ENCODE measurements at places on chromosomes 7 and 10.

GRCh38 chr7:77827999-77828398 is 29.4 kb downstream of the PHTF2 start:
- DNase-seq: peak; percentile 48

- DNase-seq: no peak
Measured at GRCh38 chr10:8116474-8116873, 62.0 kb downstream of the GATA3 start.

DNA sequence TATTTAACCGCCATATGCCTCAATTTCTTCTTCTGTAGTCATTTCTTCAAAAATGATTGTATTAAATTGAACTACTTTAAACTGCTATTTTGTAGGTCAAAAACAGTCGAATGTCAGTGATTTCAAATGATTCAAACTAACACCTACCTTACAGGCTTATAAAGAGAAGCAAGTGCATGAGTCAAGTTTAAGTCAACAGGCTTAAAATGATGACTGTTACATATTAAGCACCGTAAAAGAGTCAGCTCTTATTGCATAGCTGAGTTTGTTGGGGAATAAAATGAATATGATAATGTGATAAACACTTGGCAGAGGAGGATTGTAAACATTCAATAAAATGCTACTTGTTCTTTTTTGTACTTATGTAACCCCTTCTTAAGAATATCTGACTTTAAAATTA is 90.1 kb upstream of the ANKRD1 start:
- DNase-seq: peak; percentile 51

DNA sequence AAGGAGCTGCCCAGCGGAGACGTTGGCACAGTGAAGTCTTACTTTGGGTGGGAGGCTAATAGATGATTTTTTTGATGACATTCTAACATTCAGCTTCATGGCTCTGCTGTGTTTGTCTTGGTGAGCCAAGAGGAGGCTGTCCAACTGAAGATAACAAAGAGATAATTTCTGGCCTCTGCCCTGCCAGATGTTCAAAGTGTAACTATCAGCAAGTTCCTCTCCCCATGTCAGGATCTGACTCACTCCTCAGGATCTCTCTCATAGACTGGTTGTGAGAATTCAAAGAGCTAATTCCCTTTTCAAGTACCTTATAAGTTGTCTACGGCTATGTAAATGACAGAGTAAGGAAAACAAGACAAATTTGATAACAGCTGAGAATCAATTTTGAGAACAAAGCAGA is 1340.9 kb downstream of the XPNPEP1 start:
- no peak for DNase-seq

DNA sequence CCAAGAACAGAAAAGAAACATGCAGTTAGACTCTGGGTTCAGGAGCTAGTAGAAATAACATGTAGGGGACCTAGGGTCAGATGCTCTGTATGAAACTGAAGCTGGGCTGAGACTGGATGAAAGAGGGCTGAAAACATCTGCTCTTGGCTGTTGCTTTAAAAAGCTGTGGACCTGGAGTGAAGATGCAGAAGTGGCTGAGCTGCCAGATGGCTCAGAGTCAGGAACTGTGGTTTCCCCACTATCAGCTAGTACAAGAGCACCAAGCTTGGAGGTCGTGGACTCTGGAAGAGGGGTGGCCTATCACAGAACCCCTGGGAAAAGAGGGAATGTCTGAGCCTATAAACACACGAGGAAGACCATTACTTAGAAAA is 5.9 kb downstream of the ADK start:
- no peak for DNase-seq

DNA sequence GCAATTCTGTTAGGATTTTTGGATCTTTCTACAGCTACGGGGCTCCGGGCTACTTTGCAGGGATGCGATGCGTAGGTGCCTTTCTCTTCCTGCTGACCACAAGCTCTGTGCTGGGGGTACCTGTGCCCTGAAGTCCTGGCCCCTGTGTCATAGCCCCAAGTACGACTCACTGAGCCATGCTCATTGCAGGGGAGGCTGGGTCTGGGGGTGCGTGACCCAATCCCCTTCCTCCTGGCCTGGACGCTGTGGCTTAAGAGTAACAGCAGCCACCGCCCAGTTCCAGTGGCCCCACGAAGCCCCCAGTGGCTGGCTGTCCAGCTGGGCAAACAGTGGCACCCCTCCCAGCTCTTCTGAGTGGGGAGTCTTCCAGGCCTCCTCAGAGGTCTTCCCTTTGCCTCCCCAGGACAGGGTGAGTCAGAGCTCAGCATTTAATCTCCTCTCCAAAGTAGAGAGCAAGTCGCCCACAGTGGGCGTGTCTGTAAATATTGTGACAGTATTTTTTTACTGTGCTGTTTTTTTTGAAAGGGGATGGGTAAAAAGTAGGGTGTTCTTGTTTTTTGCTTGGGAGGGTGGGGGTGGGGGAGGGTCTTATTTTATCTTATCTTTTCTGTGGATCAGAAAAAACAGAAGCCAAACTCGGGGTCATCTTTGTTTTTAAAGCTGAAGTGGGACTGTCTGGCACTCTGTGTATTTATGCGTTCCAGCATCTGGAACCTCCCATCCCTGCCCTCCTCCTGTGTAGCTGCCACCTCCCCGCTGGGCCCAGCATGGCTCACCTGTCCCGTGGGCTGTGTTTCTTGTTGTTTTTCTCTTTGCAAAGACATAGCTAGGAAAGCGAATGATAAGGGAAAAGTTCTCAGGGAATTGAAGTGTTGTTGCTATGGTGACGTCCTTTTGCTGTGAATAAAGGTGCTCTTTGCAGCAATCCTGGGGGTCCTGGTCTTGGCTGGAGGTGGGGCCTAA is 8.2 kb downstream of the LFNG start:
- DNase-seq: peak; percentile 61

GRCh38 chr10:89643431-89643811 is 1.6 kb downstream of the PANK1 start:
- no peak for DNase-seq

DNA sequence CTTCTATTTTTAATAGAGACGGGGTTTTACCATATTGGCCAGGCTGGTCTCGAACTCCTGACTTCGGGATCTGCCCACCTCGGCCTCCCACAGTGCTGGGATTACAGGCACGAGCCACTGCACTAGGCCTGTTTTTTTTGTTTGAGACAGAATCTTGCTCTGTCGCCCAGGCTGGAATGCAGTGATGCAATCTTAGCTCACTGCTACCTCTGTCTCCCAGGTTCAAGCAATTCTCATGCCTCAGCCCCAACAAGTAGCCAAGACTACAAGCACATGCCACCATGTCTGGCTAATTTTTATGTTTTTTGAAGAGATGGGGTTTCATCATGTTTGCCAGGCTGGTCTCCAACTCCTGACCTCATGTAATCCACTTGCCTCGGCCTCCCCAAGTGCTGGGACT is 73.7 kb downstream of the TYW1B start:
- DNase-seq: peak; percentile 34

GRCh38 chr10:2968401-2969058 is 98.8 kb upstream of the PFKP start:
- DNase-seq: no peak

- no peak for DNase-seq
Measured at GRCh38 chr10:133075346-133076137, 12.2 kb upstream of the ADGRA1 start.

DNA sequence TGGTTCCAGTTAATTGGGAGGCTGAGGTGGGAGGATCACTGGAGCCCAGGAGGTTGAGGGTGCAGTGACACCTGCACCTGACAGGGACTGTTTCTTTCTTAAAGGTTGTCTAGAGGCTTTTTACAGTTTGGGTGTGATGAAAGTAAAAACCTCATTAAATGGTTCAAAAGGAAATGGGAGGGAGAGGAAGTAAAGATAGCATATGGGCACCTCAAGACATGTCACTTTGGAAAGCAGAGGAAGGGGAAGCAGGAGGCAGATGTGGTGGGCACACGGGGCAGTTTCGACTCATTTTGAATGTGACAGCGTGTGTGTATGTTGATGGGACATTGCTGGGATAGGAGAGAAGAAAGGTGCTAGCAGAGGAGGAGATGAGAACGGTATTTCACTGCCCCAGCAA is 203.1 kb downstream of the MLLT10 start:
- DNase-seq: no peak

GRCh38 chr7:17624379-17624778 is 315.9 kb downstream of the SNX13 start:
- no peak for DNase-seq

DNA sequence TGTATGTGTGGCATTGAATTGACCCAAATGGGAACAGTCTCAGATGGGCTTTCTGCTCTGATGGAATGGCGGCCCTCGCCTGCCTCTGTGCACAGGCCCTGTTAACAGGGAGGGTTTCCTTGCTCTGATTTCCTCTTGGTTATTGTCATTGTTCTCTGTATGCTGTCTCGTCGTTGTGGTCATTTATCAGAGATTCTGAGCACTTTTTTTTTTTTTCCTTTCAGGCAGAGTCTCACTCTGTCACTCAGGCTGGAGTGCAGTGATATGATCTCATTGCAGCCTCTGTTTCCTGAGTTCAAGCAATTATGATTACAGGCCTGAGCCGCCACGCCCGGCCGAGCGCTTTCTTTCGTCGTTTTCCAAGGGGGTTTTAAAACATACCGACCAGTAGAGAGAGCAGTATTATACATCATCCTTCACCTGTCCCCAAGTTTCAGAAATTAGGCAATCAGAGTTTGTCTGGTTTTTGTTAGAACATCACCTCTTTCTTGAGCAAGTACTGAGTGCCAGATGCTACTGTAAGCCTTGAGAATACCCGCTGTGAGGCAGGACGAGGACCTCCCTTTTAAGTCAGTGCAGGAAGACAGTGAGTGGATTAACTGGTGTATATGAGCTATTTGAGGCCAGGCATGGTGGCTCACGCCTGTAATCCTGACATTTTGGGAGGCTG is 6.5 kb downstream of the CHST12 start:
- DNase-seq: no peak

- DNase-seq: no peak
Measured at GRCh38 chr7:133021196-133021595, 60.7 kb downstream of the CHCHD3 start.

DNA sequence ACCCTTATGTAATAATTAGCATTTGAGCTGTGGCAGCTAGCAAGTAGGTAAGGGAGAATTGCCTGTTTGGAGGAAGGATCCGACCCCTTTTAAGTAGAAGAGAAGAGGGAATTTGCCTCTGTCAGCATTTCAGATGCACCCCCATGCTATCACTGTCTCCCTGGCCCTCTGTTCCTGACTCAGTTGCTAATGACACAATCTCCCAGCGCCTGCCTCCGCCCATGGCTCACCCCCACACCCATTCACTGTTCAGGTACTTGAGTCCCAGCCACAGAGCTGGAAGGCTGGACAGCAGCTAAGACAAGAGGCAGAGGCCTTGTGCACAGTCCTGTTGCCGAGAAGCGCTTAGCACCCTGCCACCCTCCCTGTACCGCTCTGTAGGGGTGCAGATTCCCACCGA is 512.3 kb upstream of the GALNT17 start:
- DNase-seq: no peak

GRCh38 chr7:5665094-5666025 is 116.1 kb downstream of the RNF216 start:
- DNase-seq: peak; percentile 82

DNA sequence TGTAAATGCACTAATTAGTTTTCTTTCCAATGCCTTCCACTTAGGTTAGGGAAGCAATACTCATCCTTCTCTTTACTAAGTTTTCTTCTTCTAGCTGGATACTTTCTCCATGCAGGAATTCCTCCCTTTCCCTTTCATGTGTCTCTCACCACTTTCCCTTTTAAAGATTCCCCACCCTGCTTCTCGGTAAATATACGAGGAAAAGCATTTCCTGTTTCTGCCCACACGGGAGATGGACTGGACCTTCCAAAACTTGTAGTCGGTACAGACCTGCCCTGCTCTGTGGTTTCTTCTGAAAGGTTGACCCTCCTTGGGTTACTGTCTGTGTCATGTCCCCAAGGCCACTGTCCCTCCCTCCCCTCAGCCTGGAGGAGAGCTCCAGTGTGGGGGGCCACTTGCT is 58.9 kb upstream of the LYZL2 start:
- DNase-seq: no peak

DNA sequence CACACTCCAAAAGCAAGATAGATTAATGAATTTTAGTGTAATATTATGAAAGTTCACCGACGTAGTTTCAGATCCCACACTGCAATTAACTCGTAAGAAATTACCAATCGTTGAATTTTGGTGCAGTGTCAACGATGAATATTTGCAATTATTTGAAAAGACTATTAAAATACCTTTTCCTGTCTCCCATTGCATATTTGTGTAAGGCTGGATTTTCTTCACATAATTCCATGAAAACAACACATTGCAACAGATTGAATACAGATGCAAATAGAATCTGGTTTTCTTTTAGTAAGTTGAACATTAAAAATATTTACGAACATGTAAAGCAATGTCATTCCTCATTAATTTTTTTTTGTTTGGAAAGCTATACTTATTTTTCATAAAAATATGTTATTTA is 50.9 kb downstream of the DNMBP start:
- no peak for DNase-seq
